SW 1271 (cell line): ENCODE measurements at places on chromosomes 2 and 18.

GRCh38 chr18:13141209-13141608 lies 77.4 kb upstream of the LDLRAD4 start:
- DNase-seq, result no peak

DNA sequence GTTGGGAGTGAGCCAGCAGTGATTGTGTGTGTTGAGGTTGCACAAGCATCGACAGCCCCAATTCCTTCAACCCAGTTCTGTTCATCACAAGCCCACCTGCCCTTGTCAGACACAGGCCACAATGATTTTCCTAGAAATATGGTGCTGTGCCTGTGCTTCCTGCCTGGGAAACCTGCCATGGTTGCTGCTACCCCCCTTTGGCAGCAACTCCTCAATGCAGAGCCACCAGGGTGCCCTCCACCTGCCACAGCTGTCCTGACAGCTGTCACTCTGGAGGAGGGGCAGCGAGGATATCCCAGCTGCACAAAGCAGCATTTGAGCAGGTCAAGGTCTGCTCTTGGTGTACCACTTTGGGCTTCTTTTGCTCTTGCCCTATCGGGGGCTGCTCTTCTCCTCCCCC lies 27.1 kb downstream of the SMIM21 start:
- no peak for DNase-seq

DNA sequence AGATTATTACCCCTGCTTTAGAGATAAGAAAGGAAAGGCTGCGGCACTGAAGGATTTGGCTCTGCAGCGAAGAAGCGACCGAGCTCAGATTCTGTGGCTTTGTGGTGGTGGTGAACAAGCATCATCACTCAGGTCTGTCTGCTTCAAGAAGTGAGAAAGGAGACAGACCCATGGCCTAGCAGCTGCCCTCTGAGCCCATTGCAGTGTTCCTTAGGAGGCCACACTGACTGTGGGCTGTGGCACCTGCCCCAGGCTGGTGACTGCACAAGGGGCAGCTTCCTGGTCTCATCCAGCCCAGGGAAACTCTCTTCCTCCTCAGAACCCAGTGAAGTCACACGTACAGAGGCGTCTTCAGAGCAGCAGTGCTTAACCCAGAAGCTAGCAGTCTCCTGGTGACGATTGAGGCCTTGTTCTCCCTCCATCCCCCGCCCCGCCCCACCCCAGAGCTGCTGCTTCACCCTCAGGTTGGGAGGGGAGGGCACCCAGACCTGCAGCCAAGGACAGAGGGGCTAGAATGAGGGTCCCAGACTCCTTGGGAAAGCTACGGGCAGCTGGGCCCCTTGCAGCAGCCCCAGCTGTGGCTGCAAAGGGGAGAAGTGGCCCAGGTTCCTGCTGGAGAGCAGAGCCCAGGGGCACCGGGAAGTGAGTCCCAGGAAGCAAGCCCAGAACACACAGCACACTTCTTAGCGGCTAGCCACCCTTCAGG lies 22.2 kb downstream of the BIN1 start:
- no peak for DNase-seq

DNA sequence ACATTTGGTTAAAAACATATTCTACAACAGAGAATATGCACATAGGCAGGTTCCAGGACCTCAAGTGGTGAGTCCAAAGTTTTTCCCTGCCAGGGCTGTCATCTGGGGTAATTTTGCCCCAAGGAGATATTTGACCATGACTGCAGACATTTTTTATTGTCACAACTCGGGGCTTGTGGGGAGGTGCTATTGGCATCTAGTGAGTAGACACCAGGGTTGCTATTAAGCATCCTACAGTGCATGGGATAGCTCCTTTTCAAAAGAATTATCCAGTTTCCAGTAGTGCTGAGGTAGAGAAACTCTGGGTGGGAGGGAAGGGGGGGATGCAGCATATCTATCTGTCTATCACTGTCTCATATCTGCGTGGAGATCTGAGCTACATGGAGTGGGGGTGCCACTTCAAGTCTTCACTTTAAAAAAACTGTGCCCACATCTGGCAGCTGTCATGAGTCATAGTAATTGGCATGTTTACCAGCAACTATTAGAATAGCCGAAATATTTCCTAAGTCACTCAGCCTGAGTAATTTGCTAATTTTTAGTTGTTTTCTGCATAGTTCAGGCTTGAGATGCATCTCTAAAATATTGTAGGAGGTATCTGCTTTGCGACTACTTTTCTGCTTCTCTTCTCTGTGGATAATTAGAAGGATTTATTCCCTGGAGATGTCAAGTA lies 254.0 kb upstream of the RBMS1 start:
- DNase-seq, result peak; percentile 22

- DNase-seq, result no peak
These were observed 273.7 kb upstream of the LRATD1 start for GRCh38 chr2:14358774-14359173.

DNA sequence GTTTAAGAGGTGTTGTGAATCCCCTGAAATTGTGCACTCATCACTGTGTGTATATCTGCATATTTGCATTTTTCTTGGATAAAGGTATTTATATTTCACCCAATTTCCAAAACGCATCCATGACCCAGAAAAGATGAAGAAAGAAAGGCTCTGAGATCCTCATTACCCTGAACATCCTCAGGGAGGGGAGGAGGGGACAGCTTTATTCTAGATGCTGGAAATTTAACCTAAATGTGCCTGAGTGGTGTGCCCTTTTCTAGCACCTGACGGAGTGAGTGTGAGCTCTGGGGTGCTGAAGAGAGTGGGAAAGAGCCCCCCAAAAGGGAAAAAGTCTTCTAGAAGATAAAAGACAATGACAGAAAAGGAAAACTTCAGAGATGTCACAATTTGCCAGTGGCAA lies 20.8 kb downstream of the CNTNAP5 start:
- no peak for DNase-seq
